ENCODE measurements at places on chromosomes 4 and X. TPM values are rescaled to one million over a fixed set of nuclear protein-coding genes. Genes with fewer than 3 reads are reported as not detected.

Gene TRIML2
- total RNA-seq: not detected

DNA sequence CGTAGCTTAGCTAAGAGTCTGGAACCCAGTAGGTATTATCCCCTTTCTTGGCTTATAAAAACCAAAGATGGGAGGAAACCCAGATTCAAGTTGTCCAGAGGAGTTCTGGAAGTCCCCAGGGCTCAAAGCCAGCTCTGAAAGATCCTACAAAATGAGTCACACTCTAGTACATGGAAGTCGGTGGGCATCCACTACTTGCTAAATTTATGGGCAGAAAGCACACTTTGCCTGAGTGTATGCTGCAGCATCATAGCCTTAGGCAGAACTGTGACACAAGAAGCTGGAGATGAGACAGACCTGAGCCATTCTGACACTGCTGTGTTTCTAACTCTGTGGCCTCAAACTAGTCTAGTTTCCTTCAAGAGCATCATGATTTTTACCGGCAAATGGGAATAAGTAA, 429.3 kb downstream of the AFF2 start:
- no peak overlapping the region for H3K27ac ChIP-seq
- H3K4me3 ChIP-seq: no peak overlapping the region
- no peaks in the 10 kb centered on the region for H3K27me3 ChIP-seq
- H3K36me3 ChIP-seq: no peaks in the 10 kb centered on the region
- H3K4me1 ChIP-seq: no peaks in the 10 kb centered on the region

- no peaks in the 10 kb centered on the region for H3K27me3 ChIP-seq
- no peak overlapping the region for H3K27ac ChIP-seq
- H3K36me3 ChIP-seq: no peaks in the 10 kb centered on the region
- H3K4me1 ChIP-seq: no peaks in the 10 kb centered on the region
Observed at GRCh38 chr4:42306221-42307109, 90.8 kb upstream of the SHISA3 start.

GRCh38 chr4:190017357-190018200, 9.5 kb downstream of the FRG2 start:
- peaks cover 26% of the 10 kb centered on the region for H3K27me3 ChIP-seq

DNA sequence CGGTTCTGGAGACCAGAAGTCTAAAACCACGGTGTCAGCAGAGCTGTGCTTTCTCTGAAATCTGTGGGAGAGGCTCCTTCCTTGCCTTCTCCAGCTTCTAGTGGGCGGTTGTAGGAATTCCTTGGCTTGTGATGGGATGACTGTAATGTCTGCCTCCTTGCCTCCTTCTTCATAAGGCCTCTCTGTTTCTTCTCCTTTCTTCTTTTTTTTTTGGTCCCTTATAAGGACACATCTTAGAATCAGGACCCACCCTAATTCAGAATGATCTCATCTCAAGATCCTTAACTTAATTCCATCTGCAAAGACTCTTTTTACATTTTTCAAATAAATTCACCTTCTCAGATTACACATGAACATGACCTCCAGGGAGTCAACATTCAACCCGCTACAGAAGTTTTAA, 186.9 kb downstream of the STK32B start:
- H3K4me3 ChIP-seq: no peak overlapping the region
- H3K27ac ChIP-seq: no peak overlapping the region
- no peaks in the 10 kb centered on the region for H3K36me3 ChIP-seq
- no peaks in the 10 kb centered on the region for H3K27me3 ChIP-seq
- H3K4me1 ChIP-seq: no peaks in the 10 kb centered on the region

- H3K4me3 ChIP-seq: no peak overlapping the region
- no peak for DNase-seq
- no peaks in the 10 kb centered on the region for H3K27me3 ChIP-seq
- no peaks in the 10 kb centered on the region for H3K36me3 ChIP-seq
- no peaks in the 10 kb centered on the region for H3K4me1 ChIP-seq
Observed at GRCh38 chr4:124478470-124478869, 234.1 kb downstream of the ANKRD50 start.

DNA sequence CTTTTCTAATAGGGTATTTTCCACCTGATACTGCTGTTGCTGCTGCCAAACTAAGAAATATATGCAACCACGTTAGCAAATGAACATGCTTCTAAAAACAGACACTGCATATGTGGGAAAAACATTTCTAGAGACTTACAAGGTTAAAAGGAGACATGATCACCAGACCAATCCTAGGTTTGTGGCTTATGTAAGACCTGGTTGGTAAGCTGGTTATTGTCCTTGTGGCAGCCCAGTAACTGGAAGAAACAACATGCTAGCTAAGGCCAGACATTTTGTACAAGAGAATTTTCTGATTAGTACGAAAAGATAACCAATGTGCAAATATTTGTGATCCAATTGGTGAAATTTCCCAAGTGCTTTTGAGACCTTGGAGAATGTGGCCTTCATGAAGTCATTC, 112.0 kb downstream of the AFF2 start:
- DNase-seq: no peak
- H3K36me3 ChIP-seq: no peaks in the 10 kb centered on the region
- H3K27ac ChIP-seq: no peak overlapping the region
- H3K4me1 ChIP-seq: no peaks in the 10 kb centered on the region
- no peaks in the 10 kb centered on the region for H3K27me3 ChIP-seq
